ENCODE measurements at places on chromosomes 6 and 20.

GRCh38 chr6:6744551-6744950 is 156.0 kb downstream of the LY86 start:
- no peak for DNase-seq

DNA sequence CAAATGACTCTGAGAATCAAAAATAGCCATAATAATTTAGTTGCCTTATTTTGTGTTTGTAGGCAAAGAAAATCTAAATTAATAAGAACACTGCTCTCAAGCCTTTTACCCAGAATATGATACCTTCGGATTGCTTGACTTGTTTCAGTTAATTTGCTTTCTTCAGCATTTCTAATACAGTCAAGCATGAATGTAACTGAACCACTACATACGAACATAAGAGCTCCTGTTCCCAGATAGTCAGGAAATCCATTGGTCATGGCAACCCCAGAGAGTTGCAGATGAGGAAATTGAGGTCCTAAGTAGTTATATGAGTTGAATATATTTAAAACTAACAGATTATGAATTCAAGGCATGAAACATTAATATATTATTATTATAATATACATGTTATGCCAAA is 2.9 kb downstream of the FRK start:
- no peak for DNase-seq

GRCh38 chr20:49278818-49279676 is 1.2 kb upstream of the ZNFX1 start:
- no peak for DNase-seq

GRCh38 chr6:26305641-26305969 is 59.4 kb upstream of the BTN3A2 start:
- no peak for DNase-seq

- no peak for DNase-seq
Observed at GRCh38 chr6:34056305-34057108, 89.4 kb downstream of the GRM4 start.

DNA sequence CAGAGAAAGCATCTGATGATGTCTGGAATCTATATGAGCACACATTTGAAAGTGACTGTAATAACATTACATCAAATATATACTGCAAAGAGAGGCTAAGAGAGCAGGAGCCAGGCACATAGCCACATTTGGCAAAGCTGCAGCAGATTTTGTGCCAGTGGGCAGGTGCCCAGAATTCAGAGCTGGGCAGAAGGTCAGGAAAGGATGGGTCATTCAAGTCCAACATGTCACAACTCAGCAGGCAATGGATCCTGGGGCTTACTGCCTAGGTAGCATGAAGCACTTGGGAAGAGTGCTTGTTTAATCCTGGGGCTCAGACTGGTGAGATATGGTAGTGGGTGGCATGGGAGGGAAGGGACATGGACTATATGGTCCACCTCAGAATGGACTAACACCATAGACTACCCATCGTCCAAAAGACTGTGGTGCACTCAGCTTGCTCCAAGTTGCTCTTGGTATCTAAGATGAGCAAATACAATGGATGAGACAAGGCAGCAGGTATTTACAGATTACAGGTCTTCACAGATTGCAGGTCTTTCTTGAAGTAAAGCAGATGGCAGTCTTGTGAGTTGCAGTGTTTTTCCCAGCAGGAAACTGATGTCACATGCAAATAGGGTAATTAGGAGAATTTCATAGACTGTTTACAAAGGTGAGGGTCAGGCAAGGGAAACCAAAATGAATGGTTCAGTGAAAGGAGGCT is 31.2 kb upstream of the SHLD1 start:
- DNase-seq: no peak

- DNase-seq: no peak
Observed at GRCh38 chr20:14334306-14334930, 3.0 kb downstream of the FLRT3 start.

GRCh38 chr20:20212675-20213096 is 155.2 kb upstream of the INSM1 start:
- DNase-seq: no peak

DNA sequence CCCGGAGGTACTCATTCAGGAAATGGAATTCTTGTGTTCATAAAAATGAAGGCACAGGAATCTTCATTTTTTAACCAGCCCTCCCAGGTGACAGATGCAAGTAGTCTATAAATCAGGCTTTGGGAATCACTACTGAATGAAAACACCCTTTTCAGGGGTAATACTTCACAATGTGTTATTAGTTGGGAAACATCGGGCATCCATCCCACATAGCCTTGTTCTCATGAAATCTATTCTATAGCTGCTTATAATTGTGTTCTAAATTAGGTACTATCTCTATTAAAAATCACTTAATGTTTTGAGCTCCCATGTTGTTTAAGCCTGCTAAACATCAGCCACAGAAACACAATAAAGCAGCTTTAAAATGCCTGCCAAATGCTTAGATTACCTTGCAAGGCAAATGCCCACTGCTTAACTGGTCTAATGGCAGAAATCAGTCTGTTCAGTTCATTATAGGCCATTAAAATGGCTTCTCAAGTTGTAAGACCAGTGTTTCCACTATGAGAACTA is 94.9 kb downstream of the L3MBTL3 start:
- no peak for DNase-seq

DNA sequence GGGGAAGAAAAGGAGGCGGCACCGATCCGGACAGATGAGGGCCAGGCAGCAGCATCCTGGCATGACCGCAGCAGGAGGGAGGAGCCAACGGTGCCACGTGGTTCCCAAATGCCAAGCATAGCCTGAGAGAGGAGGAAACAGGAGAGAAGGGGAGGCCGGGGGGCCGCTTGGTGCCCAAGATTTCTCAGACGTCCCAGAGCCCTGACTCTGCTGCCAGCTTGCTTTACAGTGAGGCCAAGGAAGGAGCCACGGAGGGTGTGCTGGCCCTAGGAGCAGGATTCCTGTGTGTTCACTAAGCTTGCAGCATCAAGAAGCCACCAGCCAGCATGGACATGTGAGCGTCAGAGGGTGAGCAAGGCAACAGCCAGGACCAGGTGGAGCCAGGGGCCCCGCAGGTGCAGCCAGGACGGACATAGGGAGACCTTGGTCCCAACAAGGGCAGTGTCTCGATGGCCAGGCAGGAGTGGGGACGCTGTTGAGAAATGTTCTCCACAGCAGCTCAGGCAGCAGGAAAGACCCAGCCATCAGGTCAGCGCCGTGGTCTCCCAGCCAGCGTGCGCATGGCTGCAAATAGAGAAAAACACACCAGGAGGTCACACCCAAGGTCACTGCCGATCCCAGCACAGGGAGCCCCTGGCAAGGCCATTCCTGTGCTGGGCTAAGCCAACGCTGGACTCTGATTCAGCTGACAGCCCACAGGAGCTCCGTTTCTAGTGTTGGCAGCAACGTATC is 143.7 kb downstream of the DLL1 start:
- DNase-seq: no peak

Data from stimulated activated CD8-positive, alpha-beta memory T cell treated with anti-CD3 and anti-CD28 coated beads, Interleukin-4, amount 100 ng/mL, for 1 hour (primary cell).